ENCODE measurements at places on chromosomes 12 and 14.

DNA sequence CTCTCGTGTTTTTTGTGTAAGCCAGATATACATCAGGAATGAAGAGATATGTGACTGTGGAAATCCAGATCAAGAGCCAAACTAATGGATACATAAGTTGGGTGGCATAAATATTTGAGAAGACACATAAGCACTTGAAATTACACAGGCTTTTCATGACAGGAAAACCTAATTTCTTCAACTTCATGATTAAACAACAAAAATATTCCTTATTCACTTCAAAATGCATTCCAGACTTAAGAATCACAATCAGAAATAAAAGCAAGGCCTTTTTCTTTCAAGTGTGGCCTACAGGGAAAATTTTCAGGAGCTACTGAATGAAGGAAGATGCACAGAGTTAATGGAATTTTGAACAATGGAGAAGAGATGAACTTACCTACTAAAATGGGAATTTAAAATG is 515.6 kb downstream of the FOXG1 start:
- DNase-seq: peak; percentile 6

GRCh38 chr14:68040633-68041369 is 221.2 kb downstream of the RAD51B start:
- no peak for DNase-seq

DNA sequence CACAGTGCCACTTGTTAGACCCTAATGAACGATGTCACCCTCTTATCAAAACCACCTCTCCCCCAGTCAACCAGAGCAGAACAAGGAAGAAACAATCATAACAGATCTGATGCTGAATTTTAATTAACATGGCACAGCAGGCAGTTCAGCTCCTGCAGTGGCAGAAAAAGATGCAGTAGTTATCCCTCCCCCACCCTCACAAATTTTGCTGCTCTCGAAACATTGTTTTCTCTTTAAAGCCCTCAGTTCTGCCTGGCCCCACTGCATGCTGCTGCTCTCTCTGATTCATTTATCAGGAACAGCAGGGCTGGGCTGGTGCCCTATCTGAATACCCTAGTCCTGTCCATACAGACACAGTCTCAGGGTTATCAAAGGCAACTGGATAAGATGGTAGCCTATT is 12.2 kb downstream of the CCDC175 start:
- DNase-seq: no peak

- no peak for DNase-seq
Measured at GRCh38 chr12:42957136-42957535, 367.6 kb upstream of the PRICKLE1 start.

DNA sequence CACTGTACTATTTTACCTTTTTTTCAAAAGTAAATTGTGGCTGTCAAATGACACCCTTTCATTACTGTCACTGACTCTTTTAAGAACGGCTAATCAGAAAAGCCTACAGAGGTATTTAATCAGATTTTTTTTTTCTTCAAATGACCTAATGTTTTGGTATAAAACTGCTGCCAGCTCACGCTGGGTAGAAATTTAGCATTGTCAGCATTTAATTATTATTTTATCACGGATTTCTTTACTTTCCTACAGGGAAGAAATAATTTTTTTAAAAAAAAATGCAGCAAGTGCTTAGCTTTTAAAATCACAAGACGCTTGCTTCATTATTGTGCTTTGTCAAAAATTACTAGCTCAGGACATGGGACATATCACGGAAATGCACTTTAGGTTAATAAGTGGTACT is 149.1 kb upstream of the FOXN3 start:
- no peak for DNase-seq

DNA sequence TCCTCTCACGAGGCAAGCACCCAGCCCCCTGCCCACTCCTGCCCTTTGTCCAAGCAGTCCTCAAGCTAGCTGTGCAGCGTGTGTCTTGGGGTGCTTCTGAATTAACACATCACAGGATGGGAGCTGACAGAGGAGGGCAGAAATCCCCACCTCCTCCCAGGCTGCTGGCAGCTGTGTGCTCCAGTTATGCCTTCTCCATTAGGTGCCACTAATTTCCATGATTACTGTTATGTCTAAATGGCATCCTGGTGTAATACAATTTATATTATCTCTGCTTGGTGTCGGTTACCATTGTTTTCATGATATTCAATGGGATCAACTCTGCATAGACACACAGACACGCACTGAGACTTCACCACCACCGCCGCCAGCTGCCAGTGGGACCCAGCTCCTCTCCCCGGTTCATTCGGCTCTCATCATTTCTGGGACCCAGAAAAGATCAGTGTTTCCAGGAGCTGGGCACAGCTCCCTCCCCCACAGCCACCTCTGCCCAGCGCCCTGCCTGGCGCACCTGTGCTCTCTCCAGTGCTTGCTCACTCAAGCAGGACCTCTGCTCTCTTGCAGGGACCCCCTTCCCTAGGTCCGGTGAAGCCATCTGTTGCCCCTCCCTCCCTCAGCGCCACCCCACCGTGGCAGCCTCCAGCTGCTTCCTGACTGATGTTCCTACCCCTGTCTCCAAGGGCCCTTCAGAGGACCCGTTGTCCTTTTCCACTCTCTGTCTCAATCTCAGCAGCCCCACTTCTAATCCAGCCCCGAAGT is 167.5 kb upstream of the FKBP4 start:
- no peak for DNase-seq

DNA sequence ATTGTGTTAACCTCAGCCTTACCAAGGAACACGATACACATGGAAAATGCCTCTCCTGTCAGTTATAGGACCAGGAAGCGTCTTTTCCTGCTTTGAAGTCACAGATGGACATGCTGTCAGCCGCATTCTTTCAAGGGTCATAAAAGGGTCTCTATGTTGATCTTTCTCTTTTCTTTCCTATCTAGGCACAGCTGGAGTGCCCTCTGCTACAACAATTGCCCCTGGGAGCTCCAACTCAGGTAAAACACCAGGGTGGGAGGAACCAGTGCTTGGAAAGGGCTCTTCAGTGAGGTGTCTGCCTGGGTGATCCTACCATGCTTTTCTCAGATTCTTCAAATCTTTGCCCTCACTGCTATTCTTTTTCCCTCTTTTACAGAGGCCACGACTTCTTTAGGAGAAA is 157.4 kb upstream of the CNTN1 start:
- no peak for DNase-seq

- DNase-seq: no peak
Measured at GRCh38 chr12:89883630-89884389, 175.2 kb upstream of the ATP2B1 start.

- DNase-seq: no peak
Measured at GRCh38 chr12:4975574-4975973, 65.9 kb downstream of the KCNA1 start.

GRCh38 chr12:71591601-71592000 is 72.0 kb downstream of the ZFC3H1 start:
- DNase-seq: no peak

GRCh38 chr12:10101042-10101579 is 2.3 kb upstream of the CLEC1A start:
- no peak for DNase-seq

DNA sequence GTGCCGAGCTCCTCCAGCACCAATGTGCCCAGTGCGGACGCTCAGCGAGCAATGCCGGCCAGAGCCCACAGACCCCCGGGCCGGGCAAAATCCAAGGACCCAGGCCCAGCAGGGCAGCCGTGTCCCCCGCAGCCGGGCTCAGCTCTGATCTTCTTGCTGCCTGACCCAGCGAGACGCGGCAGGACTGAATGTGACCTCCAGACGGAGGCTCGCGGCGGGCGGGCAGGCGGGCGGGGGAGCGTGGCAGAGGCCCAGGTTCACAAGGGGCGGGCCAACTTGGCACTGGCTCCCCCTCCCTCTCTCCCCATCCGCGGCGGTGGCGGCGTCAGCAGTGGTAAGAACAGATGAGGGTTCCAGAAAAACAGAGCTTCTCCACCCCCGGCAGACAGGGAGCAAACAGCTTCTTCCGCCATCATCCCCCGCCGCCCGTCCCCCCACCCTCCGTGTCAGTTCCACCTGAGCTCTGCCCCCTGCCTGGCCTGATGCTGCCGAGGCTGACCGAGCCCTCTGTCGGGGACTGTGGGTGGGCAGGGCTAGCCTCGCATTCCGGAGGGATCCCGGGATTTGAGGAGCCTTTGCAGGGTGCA is 94.3 kb downstream of the RFLNA start:
- no peak for DNase-seq

- DNase-seq: no peak
Measured at GRCh38 chr14:38122241-38122640, 85.5 kb upstream of the SSTR1 start.

DNA sequence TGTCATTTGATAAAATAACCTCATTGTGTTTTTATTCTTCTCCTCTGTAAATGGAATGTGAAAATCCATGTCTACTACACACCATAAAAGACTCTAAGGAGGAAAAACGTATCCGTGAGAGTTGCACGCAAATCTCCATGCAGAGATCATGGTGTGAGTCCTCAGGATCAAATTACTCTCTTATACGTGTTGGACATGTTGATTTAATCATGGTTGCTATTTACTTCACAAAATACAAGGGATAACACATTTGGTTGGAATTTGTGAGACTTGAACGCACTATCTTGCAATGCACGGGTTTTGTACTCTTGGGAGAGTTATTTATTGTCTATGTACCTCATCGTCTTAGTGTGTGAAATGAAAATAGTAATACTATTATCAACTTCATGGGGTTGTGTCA is 128.0 kb upstream of the RASSF8 start:
- DNase-seq: peak; percentile 51

- no peak for DNase-seq
Measured at GRCh38 chr14:74574706-74575105, 37.3 kb downstream of the LTBP2 start.

DNA sequence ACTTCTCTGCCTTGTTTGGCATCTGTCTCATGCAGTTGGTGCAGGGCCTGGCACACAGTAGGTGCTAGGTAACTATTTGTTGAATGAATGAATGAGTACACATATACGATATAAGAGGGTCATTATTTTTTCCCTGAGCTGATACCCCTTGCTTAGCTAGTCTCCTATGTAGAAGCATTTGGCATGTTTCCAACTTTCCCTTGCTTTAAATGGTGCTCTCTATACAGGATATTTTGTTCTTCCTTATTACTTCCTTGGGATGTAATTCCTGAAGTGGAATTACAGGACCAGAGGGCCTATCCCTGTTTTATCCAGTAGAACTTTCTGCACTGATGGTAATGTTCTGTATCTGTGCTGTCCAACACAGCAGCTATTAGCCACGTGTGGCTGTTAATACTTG is 250.1 kb upstream of the PWP1 start:
- no peak for DNase-seq

- DNase-seq: no peak
Measured at GRCh38 chr14:102330806-102331205, 11.3 kb downstream of the ZNF839 start.

DNA sequence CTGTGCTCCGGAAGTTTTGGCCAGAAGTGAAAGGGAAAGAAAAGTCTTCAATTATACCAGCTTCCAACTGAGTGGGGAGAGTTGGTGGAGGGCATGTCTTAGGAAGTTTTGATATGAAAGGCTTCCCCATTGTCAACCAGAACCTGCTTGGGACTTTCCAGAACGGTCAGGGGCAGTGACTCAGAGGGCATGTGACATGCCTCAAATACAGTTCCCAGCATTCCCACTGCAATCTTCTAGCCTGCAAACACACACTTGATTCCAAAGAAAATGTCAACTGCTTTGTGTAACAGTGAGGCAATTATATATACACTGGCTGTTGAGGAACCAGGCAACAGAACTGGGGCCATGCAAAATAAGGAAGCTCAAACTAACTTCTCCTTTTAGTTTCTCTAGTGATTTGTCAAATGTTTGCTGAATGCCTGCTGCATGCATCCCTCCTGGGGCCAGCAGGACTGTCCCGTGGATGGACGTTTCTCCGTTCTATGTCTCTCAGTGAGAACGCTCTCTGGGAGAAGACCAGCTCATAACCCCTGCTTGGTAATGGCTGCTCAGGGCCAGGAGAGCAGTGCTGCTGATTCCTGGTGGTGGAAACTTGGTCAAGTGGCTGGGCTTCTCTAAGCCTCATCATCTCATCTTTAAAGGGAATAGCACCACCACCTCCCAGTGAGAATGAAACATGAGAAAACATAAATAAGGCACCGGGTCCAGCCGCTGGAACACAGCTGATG is 18.3 kb downstream of the SLC25A47 start:
- DNase-seq: peak; percentile 68

DNA sequence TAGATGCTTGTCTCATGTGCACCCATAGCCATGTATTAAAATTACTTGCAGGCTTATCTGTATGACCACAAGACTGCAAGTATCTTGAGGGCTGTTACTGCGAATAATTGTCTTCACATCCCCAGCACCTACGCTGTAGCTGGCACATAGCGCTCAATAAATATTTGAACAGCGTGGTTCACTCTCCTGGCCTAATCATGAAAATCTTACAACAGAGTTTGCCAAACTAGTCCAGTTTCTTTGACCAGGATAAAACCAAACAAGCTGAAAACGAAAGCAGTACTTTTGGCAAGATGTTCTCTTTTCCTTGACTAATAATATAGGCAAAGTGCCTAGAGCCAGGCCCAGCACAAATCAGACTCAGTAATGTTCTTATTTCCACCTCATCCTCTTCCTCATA is 106.7 kb downstream of the RPS29 start:
- DNase-seq: no peak

DNA sequence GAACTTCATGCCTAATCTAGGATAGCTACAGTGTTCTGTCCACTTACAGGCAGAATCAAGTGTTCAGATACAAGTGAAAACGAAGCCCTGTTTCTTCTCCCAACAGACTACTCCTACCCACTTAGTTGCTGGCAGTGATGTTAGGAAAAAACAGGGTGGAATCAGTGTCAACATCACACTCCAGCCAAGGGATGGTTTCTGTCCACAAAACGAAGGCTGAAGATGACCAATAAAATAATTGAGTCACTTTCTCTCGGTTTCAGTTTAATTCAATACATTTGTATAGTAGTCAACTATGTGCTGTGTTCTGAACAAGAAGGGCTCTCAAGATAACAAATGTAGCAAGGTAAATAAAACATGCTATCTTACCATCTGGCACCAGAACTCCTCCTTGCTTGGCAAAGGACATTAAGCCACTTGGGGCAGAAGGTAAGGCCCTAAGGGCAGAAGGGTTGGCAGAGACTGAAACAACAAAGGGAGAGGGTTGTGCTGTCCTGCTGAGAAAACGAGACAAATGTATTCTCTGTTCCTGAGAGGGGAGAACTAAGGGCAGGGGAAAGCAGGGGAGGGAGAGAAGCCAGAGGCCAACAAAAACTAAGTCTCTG is 393.6 kb downstream of the DPF3 start:
- no peak for DNase-seq

- no peak for DNase-seq
Measured at GRCh38 chr14:55386037-55386808, 25.4 kb downstream of the ATG14 start.

GRCh38 chr14:38143659-38144505 is 63.8 kb upstream of the SSTR1 start:
- DNase-seq: no peak

GRCh38 chr14:26261368-26262122 is 336.3 kb downstream of the NOVA1 start:
- no peak for DNase-seq

DNA sequence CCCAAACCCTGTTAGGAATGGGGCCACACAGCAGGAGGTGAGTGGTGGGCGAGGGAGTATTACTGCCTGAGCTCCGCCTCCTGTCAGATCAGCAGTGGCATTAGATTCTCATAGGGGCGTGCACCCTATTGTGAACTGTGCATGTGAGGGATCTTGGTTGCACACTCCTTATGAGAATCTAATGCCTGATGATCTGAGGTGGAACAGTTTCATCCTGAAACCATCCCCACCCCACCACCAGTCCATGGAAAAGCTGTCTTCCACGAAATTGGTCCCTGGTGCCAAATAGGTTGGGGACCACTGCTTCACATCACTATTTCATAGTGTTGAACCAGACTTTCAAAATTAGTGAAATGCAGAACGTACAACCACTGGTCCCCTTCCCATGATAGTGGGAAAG is 57.9 kb upstream of the BICD1 start:
- no peak for DNase-seq
